ENCODE measurements at places on chromosomes 6 and 20. TPM values are rescaled to one million over a fixed set of nuclear protein-coding genes. Genes with fewer than 3 reads are reported as not detected.

DNA sequence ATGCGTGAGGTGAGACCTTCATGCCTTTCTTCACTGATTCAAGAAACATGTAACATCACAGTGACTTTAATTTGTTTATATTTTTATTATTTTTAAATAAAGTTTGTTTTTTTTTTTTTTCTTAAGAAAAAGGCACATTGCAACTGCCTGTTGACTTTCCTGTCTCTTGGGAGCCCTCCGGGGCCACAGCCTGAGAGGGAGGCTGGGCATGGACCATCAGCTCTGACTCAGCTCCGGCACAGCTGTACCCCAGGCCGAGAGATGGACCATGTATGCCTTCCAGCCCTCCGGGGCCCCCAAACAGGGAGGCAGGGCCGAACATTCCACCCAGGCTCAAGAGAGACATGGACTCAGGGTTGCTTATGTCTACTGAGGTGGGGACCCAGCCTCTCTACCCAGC, 99.9 kb downstream of the NFATC2 start:
- DNase-seq = no peak

DNA sequence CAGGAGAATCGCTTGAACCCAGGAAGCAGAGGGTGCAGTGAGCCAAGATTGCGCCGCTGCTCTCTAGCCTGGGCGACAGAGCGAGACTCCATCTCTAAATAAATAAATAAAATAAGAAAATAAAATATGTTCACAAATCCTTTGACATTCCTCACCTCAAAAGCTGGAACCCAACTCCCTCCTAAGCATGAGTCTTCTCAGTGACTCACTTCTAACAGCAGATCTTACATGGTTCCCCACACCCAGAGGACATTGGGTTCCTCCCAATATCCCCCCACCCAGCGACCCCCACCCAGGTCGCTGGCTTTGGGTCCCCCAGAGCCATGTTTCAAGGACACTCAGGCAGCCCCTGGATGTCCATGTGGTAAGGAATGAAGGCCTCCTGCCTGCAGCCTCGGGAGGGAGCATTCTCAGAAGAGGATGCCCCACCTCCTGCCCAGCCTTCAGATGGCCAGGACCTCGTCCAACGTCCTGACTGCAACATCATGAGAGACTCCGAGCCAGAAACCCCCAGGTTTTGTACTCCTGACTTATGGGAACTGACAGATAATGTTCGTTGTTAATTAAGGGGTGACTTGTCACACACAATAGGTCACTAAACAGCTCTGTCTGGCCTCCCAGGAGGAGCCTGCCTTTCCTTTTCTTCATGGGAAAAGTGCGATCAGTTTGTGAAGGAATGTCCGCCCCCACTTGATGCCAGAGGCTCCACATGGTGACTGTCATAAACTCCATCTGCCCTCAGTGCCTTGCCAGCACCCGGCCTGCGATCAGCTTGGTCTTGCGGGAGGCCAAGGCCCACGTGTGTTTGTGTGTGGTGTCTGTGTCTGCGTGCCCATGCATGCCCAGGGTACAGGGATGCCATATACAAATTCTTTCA, 10.1 kb upstream of the GMEB2 start:
- no peak for DNase-seq

- DNase-seq = peak; percentile 50
Observed at GRCh38 chr6:14770572-14770971, 475.3 kb upstream of the JARID2 start.

GRCh38 chr6:104718672-104719071, 141.0 kb downstream of the HACE1 start:
- DNase-seq = peak; percentile 9

The MCCD1 gene
- polyA plus RNA-seq = not detected

The OSBPL2 gene
- 20.5 TPM for polyA plus RNA-seq
